ENCODE measurements at places on chromosomes 2 and 18.

- peak; percentile 18 for DNase-seq
Measured at GRCh38 chr2:189142893-189143759, 36.4 kb downstream of the COL5A2 start.

GRCh38 chr18:22731398-22731797, 201.7 kb upstream of the RBBP8 start:
- no peak for DNase-seq

DNA sequence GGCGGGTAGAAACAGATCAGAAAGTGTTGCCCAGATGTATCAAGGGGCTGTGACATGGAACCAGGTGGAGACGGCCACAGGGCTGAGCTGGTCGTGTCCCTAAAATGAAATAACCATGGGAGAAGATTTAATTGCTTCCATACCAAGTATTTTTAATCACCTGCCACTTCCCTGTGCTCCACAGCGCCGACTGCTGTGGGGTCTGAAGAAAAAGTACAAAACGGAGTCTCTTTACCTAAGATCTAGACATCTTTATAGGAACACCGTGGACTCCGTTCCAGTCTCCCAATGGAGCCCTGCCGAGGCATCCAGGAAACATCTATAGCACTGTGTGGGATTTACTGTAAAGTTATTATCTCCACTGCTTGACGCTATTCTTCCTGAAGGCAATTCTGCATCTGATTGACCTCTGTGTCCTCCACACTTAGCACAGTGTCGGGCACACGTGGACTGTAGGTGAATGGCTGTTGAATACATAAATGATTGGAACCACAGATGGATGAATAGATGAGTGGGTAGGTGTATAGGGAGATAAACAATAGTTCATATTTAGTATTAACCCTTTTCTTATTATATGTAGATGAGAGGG, 21.6 kb upstream of the GYPC start:
- DNase-seq, result no peak

- no peak for DNase-seq
Measured at GRCh38 chr2:151338115-151338514, 19.3 kb upstream of the TNFAIP6 start.

DNA sequence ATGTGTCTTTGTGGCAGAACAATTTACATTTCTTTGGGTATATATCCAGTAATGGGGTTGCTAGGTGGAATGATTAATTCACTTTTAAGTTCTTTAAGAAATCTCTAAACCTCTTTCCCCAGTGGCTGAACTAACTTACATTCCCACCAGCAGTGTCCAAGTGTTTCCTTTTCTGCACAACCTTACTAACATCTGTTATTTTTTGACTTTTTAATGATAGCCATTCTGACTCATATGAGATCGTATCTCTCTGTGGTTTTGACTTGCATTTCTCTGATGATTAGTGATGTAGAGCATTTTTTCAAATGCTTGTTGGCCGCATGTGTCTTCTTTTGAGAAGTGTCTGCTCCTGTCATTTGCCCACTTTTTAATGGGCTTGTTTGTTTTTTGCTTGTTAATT, 43.1 kb upstream of the PTH2R start:
- DNase-seq, result no peak

DNA sequence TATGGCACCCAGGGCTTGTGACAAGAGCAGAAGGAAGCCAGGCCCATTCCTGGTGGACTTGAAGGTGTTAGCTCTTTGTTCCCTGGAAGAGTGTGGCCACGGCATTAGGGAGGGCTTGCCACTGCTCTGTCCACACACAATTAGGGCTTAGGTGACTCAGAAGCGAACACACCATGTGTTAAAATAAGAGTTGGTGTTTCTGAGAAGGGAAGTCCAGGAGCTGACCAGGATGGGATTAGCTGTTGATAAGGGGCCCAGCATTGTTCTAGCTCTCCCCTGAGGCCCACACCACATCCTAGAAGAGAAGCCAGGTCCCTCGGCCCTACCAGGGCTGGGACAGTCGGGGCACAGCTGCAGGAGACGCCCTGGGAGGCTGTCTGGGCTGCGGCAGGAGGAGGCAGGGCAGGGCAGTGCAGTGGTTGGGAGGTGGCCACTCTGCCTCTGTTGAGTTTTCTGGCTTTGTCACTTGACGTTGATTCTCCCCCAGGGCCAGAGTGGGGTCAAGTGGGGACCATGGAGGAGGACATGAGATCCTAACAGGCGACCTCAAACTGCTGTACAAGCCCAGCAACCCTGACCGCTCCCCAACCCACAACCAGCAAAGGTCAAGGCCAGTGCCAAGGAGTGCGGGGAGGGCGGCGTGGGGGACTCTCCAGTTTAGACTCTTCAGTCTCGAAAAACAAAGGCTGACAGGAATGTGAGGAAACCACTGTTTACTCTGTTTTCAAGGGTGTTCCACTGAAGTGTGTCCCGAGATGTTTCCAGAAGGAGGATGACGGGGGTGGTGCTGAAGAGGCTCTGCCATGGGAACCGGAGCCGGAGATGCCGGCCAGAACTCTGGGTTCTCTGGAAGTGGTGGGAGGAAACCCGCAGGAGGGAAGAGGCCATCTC, 16.8 kb downstream of the GNLY start:
- DNase-seq, result no peak

DNA sequence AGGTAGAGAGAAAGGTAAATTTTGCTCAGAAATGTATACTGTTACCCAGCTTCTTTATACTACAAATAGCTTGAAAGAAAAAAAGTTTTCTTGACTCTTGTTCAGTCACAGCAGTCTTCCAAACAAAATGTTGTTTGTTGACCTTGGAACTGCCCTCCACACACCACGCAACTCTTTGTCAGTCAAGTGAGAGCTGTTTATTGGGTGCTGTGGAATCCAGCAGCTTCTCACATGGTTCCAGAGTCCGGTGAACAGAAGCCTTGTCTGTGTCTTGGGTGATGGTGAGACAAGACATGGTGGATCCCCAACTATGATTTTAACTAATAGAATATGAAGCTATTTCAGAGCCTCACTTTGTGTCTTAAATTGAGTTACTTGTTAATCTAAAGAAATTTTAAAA, 112.5 kb downstream of the MAP2 start:
- DNase-seq, result no peak

DNA sequence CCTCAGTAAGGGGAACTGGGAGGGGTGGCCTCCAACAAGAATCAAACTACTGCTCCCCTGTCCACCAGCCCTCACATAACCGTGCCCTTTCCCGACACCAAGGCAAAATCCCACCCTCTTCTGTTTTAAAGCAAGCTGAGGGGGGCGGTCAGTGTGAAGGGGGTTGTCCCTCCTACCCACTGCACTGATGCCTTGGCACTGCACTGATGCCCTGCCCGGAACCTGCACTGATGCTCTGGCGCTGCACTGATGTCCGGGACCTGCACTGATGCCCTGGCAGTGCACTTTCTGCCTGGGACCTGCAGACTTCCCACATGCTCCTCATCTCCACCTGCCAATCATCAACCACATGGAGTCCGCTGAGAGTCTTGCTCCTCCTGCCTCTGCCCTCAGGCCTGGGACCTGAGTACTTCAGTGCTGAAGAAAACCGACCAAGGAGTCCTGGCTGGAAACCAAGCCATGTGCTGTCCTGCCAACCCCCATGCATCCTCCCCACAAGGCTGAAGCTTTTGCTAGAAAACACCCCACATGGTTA, 179.5 kb downstream of the SMAD2 start:
- DNase-seq, result no peak

DNA sequence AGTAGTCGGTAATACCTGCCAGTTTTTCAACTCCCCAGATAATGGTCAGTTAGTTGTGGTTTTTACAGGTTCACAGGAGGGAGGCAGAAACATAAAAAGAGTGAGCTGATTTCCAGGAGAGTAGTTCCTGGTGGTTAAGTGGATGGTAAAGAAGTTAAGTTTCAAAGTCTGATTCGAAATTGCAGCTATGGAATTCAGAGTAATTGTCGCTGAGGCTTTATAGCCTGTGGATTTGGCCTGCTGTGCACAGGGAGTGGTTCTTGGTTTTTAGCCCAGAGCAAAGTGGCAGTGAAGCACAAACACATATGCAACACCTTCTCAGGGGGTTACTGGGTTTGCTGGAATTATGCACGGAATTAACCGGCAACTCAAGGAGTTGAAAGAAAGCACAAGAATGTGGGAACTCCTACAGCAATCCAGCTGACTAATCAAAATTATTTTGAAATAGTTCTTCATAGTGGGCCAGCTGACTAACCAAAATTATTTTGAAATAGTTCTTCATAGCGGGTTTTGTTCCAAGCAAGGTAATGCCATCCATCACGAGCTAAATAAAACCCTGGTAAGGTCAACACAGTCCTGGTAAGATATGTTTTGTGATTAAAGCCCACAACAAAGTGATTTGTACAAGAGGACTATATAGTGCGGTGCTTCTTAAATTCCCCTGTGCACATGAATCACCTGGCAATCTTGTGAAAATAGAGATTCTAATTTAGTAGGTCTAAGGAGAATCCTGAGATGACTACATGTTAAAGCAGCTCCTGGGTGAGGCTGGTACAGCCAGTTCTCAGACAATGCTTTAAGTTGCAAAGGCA, 94.4 kb downstream of the SGPP2 start:
- no peak for DNase-seq

DNA sequence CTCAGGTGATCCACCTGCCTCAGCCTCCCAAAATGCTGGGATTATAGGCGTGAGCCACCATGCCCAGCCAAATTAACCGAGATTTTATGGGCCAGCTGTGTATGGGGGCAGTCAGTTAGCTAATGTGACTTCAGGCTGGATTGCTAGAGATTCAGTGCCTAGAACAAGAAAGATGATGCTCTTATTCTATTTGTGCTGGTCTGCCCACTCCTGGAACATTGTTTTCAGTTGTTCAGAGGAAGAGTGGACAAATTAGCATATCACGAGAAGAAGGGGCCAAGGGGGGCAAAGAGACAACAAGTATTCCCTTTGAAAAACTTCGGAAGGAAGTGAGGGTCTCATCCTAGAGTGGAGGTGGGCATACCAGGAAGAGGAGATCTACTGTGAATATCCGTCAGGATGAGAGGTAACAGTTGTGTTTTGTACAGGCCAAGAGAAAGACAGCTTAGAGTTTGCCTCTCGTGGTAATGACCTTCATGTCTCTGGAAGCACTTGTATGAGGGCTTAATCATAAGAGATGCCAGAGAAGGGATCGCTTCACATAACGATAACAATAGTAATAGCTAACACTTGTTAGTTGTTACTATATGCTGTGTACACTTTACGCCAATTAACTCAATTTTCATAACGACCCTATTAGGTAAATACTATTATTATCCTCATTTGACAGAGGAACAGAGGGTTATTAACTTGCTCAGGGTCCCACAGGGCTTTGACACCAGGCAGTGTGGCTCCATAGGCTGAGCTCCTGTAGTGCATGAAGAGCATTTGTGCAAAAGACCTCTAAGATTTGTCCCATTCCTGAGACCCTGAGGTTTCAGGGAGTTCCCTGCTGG, 138.3 kb downstream of the DDX1 start:
- no peak for DNase-seq

DNA sequence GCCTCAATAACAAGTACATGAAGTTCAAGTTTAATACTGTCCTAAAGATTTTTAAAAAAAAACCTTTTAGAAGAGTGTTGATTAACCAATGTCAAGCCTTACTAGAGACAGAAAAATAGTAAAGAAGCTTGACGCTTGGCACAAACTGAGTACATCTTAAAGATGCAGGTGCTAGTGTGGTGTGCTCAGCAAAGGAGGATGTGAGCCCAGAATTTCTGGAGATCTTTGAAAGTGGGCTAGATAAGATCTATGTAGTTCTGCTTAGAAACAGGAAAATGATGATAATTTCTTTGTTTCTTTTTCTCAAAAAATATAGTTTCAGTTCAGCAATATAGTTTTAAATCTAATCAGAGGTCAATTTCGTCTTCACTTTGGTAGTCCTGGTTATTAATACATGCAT, 118.3 kb upstream of the KLHL14 start:
- DNase-seq, result no peak

DNA sequence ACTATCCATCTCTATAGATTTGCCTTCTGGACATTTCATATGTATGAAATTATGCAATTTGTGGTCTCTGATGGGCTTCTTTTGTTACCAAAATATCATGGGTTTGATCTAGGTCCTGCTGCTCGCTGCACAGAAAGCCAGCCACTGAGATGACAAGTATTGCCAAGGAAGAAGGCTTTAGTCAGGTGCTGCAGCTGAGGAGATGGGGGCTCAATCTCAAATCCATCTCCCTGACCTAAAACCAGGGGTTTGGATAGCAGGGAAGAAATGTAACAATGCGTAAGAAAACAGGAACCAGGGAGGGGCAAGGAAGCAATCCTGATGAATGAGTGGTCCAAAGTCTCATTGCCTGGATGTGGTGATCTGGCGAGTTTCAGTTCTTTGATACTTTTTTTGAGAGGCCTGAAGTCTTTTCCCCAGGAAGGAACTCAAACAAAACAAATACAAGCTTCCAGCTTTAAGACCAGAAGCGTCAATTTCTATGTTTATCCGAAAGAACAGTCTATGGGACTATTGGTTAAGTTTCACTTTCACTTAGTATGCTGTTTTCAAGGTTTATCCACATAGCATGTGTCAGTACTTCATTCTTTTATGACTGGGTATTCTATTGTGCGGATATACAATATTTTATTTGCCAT, 3.4 kb upstream of the CKAP2L start:
- no peak for DNase-seq

DNA sequence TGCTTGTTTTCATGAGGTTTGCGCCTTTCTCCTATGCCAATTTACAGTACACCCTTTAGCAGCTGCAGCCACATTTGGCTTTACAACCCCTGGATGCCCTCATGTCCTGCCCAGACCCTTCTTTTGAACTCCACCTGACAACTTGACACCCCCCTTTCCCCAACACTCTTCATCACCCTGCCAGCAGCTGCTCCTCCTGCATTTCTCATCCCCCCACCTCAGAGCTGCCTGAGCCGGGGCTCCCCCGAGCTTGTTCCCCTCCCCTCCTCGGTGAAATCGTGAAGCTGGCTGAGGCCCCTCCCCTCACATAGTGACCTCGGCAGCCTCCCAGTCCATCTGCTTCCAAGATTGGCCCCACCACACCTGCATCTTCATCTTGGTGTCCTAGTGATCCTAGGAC, 40.5 kb downstream of the LRRFIP1 start:
- no peak for DNase-seq

GRCh38 chr2:84808279-84808678, 72.6 kb downstream of the TRABD2A start:
- DNase-seq, result no peak
